ENCODE measurements at places on chromosomes 6 and 20. TPM values are rescaled to one million over a fixed set of nuclear protein-coding genes. Genes with fewer than 3 reads are reported as not detected.

DNA sequence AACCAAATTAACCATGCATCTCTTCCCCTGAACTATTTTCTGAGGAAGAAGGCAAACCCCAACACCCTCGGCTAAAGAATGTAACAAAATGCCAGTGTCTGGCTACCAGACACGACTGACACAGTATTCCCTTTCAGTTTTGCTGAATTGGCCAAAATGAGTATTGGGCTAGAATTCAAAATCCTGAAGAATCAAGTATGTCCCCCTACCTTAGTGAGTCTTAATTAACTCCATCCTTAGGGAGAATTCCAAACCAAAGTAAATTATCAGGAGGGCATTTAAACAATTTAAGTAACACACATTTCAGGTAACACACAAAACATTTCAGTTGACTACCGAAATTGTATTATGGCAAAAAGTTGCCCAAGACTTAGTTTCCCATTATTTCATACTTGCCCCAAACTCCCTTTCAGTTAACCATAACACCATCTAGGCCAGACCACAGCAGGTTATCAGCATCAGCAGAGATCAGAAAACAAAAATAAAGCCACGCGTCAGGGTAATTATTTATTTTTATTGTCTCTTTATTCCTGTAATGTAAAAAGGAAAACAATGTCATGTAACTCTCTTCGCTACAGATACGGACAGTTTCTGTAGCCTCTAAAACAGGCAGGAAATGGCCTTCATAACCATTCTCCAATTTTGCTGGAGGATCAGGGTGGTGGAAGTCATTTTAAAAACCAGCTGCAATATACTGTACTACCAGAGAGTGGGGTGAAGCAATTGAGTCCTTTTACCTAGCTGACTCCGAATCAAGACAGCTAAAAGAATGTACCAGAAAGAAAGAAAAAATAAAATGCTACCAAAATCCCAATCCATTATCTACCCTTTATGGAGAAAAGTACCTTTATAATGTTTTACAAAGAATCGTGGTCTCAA, 1.9 kb downstream of the SNX5 start:
- H3K36me3 ChIP-seq, result no peaks in the 10 kb centered on the region
- peak overlapping the region; percentile 99 for H3K27ac ChIP-seq
- H3K4me3 ChIP-seq, result peak overlapping the region; percentile 88
- no peak for DNase-seq
- H3K4me1 ChIP-seq, result peaks cover 61% of the 10 kb centered on the region

DNA sequence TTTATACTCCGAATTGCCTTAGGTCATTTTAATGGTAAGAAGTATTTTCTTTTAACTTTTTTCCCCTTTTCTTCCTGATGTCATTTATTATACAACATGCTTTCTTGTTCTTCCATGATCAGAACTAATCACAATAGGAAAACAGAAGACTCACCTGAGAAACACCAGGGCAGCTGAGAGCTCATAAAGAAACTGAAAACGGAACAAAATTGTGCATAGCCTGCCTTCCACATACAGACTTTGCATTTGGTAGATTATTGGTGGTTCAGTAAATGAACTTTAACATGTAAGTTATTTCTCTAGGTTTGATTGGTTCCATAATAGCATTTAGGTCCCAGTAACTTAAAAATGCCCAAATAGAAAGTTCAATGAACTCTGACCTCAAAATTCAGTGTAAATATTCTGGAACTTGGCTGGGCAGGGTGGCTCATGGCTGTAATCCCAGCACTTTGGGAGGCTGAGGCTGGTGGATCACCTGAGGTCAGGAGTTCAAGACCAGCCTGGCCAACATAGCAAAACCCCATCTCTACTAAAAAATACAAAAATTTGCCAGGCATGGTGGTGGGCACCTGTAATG, 161.1 kb upstream of the DTNBP1 start:
- H3K4me1 ChIP-seq, result no peaks in the 10 kb centered on the region
- H3K27ac ChIP-seq, result no peak overlapping the region
- no peak overlapping the region for H3K4me3 ChIP-seq
- DNase-seq, result no peak
- no peaks in the 10 kb centered on the region for H3K27me3 ChIP-seq

DNA sequence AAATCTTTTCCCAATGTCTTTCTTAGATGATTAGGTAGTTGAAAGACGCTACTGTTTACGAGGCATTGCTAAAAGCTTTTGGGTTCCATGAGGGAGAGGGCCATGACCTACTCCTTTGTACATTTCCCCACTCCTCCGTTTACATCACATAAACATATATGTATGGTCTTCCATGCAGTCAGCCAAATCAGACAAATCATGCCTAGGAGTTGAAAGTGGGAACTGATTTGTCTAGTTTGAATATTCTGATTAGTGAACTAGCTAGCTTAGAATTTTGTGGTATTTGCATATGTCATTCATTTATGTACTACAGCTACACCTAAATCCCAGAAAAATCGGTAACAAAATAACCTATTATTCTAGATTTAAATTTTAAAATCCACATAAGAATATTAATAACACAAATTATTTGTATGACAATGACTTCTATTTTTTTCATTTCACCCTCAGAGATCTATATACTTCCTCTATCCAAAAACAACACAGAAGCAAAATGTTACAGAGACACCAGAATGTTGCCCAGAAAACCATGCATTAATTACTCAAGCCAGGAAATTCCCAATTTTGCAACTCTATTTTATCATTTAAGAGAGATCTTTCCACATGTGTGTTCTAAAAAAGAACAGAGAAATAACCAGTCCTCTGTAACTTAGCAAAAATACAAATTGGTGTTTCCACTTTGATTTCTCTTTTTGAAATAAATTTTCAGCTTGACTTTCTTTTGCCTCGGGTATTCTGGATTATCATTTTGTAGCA, 231.9 kb downstream of the LAMA2 start:
- H3K4me3 ChIP-seq, result no peak overlapping the region
- no peaks in the 10 kb centered on the region for H3K27me3 ChIP-seq
- H3K36me3 ChIP-seq, result no peaks in the 10 kb centered on the region
- no peak for DNase-seq

DNA sequence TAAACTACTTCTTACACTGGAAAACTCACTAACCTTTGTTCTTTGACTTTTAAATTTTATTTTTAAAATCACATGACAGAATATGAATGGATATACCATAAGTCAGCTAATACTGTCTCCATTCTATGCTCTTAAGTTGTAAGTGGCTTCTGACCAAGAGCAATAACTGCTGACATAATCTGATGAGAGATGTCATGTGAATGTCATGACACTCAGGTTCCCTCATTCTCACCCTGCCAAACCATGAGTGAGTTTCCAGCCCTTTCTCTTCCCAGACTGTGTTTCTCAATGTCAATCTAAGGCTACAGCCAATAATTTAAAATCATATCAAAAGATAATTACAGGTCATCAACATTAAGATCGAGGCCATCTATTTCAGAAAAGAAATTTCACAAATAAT, 39.7 kb downstream of the KIF16B start:
- no peaks in the 10 kb centered on the region for H3K27me3 ChIP-seq
- H3K36me3 ChIP-seq, result no peaks in the 10 kb centered on the region
- H3K4me3 ChIP-seq, result no peak overlapping the region
- H3K27ac ChIP-seq, result no peak overlapping the region
- no peak for DNase-seq

DNA sequence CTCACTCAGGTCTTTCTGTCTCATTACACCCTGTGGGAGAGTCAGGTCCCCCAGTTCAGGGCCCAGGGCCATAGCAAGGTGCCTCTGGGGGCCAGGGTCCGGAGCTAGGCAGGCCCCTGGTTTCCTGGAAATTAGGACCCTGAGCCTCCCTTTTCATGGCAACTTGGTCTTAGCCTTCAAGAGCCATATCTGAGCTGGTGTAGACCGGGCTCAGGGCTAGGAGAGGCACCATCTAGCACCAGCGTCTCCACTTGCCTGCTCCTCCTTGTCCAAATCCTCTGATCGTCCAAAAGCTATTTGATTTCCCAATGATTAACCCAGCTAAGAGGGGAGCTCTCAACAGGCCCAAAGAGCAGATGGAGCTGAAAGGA, 5.6 kb downstream of the MDFI start:
- H3K27me3 ChIP-seq, result no peaks in the 10 kb centered on the region
- no peaks in the 10 kb centered on the region for H3K4me1 ChIP-seq
- no peak overlapping the region for H3K4me3 ChIP-seq

GRCh38 chr20:61347443-61347842, 95.4 kb downstream of the CDH4 start:
- no peaks in the 10 kb centered on the region for H3K27me3 ChIP-seq
- no peak overlapping the region for H3K27ac ChIP-seq
- H3K4me1 ChIP-seq, result no peaks in the 10 kb centered on the region
- H3K36me3 ChIP-seq, result no peaks in the 10 kb centered on the region
- H3K4me3 ChIP-seq, result no peak overlapping the region

DNA sequence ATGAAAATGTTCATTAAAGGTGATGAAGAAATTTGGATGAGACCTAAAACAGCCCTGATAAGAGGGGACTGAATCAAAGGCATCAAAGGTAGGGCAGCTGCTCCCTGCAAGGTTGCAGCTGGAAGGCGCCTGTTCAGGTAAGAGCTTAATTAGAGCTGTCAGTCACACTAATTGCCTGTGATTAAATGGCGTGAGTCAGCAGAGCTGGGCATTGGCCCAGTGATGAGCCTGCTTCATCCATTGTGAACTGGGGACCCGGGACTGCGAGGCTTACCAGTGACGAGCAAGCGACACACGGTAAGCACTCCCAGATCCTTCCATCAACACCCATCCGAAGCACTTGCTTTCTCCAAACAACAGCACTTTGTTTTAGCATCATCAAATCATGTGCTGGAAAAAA, 621.5 kb upstream of the CDH4 start:
- H3K4me3 ChIP-seq, result no peak overlapping the region
- H3K27me3 ChIP-seq, result no peaks in the 10 kb centered on the region
- no peaks in the 10 kb centered on the region for H3K36me3 ChIP-seq
- H3K4me1 ChIP-seq, result no peaks in the 10 kb centered on the region
- H3K27ac ChIP-seq, result no peak overlapping the region
- DNase-seq, result no peak

GRCh38 chr6:4370066-4370465, 234.7 kb upstream of the ECI2 start:
- no peaks in the 10 kb centered on the region for H3K4me1 ChIP-seq
- DNase-seq, result no peak
- no peaks in the 10 kb centered on the region for H3K27me3 ChIP-seq
- no peaks in the 10 kb centered on the region for H3K36me3 ChIP-seq
- no peak overlapping the region for H3K4me3 ChIP-seq
- no peak overlapping the region for H3K27ac ChIP-seq

DNA sequence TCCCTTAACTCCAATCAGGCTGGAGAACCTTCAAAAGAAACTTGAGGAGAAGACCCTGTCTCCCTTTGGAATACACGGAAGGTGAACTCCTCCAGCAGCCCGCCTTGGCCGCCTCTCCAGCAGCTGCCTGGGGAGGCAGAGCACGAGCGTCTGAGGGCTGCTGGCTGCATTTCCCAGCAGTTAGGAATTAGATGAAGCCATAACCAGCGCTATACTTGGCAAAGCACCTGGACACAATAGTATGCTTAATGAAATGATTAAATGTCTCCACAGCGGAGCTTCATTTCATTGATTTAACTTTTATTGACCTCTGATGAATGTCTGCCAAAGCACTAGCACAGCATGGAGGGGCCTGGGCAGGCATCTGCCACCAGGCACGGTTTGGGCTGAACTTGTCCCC, 73.5 kb downstream of the TMEM242 start:
- no peak overlapping the region for H3K4me3 ChIP-seq
- no peak overlapping the region for H3K27ac ChIP-seq
- H3K36me3 ChIP-seq, result no peaks in the 10 kb centered on the region

DNA sequence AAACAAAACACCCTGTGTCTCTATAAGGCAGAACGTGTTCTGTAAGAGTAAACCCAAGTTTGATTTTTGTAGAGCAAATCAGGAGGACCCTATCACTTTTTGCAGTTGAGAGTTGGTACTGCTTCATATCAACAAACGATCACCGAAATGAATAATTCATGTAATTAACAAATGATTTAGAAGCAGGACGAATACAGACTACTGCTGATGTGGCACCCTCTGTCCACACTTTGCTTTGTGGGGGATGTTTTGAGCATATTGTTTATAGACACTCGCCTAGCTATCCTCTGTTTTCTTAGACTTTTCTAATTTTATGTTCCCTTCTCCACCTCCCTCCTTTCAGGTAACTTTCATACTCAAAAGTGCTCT, 1.5 kb downstream of the CD2AP start:
- H3K4me1 ChIP-seq, result peaks cover 25% of the 10 kb centered on the region
- H3K4me3 ChIP-seq, result peak overlapping the region; percentile 75
- no peaks in the 10 kb centered on the region for H3K27me3 ChIP-seq
- H3K27ac ChIP-seq, result peak overlapping the region; percentile 96
- no peaks in the 10 kb centered on the region for H3K36me3 ChIP-seq

DNA sequence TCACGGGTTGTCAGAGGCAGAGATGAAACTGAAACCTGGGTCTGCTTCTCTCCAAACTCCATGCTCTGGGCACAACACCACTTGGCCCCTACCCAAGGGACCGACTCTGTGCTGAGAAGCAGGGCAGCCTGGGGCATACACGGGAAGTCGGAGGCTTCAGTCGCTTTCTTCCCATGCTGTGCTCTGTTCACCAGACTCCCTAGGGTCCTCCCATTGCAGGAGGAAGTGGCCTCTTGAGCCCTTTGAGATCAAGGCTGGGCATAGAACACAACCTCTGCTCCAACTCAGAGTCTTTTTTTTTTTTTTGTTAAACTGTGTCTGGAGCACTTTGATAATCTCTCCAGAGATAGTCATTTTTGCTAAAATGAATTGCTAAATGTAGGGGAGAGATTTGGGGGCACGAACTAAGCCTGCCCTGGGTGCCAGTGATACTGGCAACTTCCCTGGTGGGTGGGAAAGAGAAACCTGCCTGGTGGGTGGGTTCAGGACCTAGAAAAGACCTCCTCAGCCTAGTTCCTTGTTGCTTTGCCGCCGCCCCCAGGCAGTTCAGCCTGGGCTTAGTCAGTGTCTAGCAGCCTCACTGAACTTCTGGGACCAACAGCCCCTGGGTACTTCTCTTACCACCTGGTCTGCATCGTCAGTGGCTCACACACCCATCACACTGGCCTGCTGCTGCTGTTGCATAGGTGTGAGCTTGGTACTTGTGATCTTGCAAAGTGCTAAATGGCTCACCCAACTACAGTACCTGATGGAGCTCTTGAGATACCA, 62.0 kb downstream of the PPP1R14C start:
- H3K27me3 ChIP-seq, result no peaks in the 10 kb centered on the region
- peak; percentile 85 for DNase-seq
- H3K4me3 ChIP-seq, result no peak overlapping the region
- no peak overlapping the region for H3K27ac ChIP-seq
- no peaks in the 10 kb centered on the region for H3K36me3 ChIP-seq
- H3K4me1 ChIP-seq, result peaks cover 25% of the 10 kb centered on the region

DNA sequence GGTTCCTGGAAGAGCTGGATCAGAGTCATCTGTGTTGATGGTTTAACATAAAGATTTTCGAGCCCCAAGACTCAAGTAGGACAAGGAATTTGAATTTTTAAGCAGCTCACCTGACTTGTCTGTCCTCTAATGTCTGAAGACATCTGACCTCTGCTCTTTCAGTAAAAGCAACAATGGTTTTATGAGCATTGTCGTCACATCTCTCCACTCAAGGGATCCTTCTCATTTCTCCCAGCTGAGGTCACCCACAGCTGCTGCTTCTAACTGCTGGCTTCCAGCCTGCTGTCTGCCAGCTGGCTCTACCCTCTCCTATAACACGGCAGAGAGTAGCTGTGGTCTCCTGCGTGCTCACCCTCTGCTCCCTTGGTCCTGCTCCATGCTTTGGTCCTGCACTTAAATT, 24.7 kb upstream of the HDAC2 start:
- peak; percentile 77 for DNase-seq
- H3K27me3 ChIP-seq, result no peaks in the 10 kb centered on the region
- peak overlapping the region; percentile 32 for H3K27ac ChIP-seq

The TREM2 gene
- total RNA-seq, result not detected

The EYA4 gene
- 5.2 TPM for total RNA-seq

The CST9 gene
- not detected for total RNA-seq

The NT5E gene
- total RNA-seq, result 174 TPM

The R3HDML gene
- not detected for total RNA-seq

The IL22RA2 gene
- not detected for total RNA-seq

The HLA-DQA1 gene
- 1.7 TPM for total RNA-seq

Measured in thyroid gland (tissue), 4 donors.